ENCODE measurements at places on chromosomes 4 and X. TPM values are rescaled to one million over a fixed set of nuclear protein-coding genes. Genes with fewer than 3 reads are reported as not detected.

The SPACA5 gene
- total RNA-seq: not detected

The TGIF2LX gene
- not detected for total RNA-seq

The MGARP gene
- not detected for total RNA-seq

The UGT2A1 gene
- total RNA-seq: not detected

The PPP1R2C gene
- not detected for total RNA-seq

The SCRG1 gene
- total RNA-seq: not detected

The PABPC5 gene
- 0.24 TPM for total RNA-seq

The ITM2A gene
- total RNA-seq: 1.1 TPM

The SMIM14 gene
- total RNA-seq: 22.9 TPM

The PORCN gene
- total RNA-seq: 44.3 TPM

The SPANXN3 gene
- total RNA-seq: not detected

The SHOX gene
- total RNA-seq: not detected

The CT47C1 gene
- total RNA-seq: not detected

The EDA2R gene
- total RNA-seq: 2.9 TPM

The CFAP299 gene
- not detected for total RNA-seq

The GPR173 gene
- total RNA-seq: 0.24 TPM

The MAGED4B gene
- total RNA-seq: not detected

The NUDT10 gene
- 3.4 TPM for total RNA-seq

The MTMR8 gene
- total RNA-seq: 0.21 TPM

The MAGEC2 gene
- not detected for total RNA-seq

The ASB5 gene
- total RNA-seq: 0.24 TPM

The ART3 gene
- total RNA-seq: not detected

The GABRG1 gene
- total RNA-seq: not detected

The BST1 gene
- total RNA-seq: not detected

The GALNTL6 gene
- not detected for total RNA-seq

The CITED1 gene
- total RNA-seq: not detected

The CT45A2 gene
- not detected for total RNA-seq

The TRIM75 gene
- not detected for total RNA-seq
